Substantia nigra (tissue), 51 donors: ENCODE measurements at places on chromosomes 13 and 19.

GRCh38 chr19:5131506-5132205 is 162.7 kb downstream of the KDM4B start:
- no peak for DNase-seq

DNA sequence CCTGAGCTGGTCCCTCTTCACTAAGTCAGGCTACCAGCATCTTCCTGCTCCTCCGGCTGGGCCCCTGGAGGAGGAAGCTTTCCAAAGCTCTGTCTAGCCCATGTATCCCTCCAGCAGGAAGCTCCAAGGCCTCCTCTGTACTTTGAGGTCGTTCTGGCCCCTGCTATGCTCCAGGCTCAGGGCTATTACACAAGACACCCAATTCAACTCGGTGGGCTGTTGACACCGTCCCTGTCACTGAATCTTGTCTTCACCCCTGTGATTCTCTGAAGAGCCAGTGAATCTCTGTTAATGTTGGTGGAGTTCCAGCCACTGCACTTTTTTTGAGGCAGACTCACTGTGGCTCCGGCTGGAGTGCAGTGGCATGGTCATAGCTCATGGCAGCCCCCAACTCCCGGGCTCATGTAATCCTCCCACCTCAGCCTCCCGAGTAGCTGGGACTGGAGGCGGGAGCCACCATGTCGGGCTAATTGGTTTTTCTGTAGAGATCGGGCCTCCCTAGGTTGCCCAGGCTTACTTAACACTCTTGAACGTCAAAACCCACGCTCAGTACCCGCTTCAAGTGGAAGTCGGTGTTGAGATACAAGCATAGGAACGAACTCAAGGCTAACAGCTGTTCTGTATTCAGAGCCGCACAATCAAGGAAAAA is 512 bp upstream of the REX1BD start:
- DNase-seq: no peak

GRCh38 chr13:23460309-23460708 is 26.8 kb upstream of the SACS start:
- DNase-seq: no peak

DNA sequence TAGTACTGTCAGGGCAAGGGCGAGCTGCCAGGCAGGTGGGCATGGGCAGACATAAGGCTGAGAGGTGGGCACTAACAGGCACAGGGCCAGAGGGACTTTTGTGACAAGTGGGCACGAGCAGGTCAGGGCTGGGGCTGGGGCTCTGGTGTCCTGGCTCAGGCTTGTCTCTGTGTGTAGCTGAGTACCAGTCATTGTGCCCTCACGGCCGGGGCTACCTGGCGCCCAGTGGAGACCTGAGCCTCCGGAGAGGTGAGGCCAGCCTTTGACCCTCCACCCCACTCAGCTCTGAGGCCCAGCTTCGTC is 21.6 kb downstream of the LTBP4 start:
- no peak for DNase-seq

DNA sequence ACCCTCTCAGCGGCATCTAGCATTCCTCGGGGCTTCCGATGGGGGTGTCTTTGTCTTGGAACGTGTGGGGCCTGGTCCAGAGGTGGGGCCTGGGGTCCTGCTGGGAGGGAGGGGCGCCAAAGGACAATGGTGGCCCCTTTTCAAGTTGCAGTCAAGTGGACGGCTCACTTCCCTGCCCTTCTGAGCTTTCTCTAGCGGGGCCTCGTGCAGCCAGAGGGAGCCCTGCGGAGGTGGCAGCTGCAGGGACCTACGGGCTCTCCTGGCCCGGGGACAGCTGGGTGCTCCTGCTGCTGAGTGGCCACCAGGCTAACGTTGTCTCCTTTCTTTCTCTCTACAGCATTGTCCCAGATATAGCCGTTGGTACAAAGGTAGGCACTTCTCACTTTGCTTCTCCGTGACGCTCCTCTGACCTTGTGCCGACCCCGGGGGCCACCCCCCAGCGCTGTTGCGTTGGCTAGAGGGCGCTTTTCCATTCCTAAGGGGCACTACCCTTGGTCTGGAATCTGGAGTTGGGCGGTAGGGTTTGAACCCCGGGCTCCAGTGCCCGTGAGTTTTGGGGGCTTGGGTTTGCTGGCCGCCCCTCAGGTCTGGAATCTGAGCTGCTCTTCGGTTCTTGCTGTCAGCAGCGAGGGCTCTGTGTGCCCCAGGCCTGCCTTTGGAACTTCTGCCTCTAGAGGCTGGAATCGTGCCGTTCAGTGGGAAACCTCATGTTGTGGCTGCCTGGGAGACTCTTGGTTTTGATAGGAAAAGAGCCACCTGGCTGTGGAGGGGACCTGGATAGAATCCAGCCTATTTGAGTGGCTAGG is 2.0 kb downstream of the PTBP1 start:
- no peak for DNase-seq

- no peak for DNase-seq
Observed at GRCh38 chr13:78587395-78587794, 16.0 kb downstream of the POU4F1 start.

DNA sequence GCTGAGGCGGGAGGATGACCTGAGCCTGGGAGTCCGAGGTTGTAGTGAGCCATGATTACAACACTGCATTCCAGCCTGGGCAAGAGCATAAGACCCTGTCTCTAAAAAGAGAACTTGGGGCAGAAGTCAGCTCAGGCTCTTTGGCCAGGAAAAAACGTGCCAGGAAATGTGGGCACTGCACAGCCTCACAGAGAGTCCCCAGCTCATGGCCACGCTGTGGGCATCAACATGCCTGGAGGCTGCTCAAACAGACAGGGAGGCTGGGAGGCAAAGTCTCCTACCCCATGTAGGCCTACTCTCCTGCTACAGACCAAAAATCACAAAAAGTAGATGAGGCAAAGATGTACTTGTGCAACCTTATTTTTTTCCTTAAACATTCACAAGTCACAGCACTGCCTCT is 49.4 kb downstream of the PEPD start:
- no peak for DNase-seq
